H1 (cell line): ENCODE measurements at places on chromosomes 3 and 15. TPM values are rescaled to one million over a fixed set of nuclear protein-coding genes. Genes with fewer than 3 reads are reported as not detected.

Gene TMEM207
- not detected in 2 replicates for total RNA-seq

Gene ISLR
- 0.35 TPM in 1 of 2 replicates, not detected in the other for total RNA-seq

Gene FBXO40
- 0.06 TPM in 1 of 2 replicates, not detected in the other for total RNA-seq

Gene WDR49
- total RNA-seq, result 1.7 and 3.2 TPM in 2 replicates

Gene CMTM7
- total RNA-seq, result 30.6 and 33.3 TPM in 2 replicates

Gene LRRC3B
- 2.3 and 3.1 TPM in 2 replicates for total RNA-seq

Gene UCN2
- total RNA-seq, result not detected in 2 replicates

Gene CX3CR1
- not detected in 2 replicates for total RNA-seq

Gene MYZAP
- total RNA-seq, result 0.65 and 0.94 TPM in 2 replicates

Gene KY
- total RNA-seq, result not detected in 2 replicates
